ENCODE measurements at places on chromosomes 5 and 9.

- no peaks in the 10 kb centered on the region for H3K4me1 ChIP-seq
- H3K36me3 ChIP-seq: no peaks in the 10 kb centered on the region
- no peak for DNase-seq
- H3K27me3 ChIP-seq: no peaks in the 10 kb centered on the region
Observed at GRCh38 chr5:141040093-141040770, 10.9 kb upstream of the PCDHB1 start.

DNA sequence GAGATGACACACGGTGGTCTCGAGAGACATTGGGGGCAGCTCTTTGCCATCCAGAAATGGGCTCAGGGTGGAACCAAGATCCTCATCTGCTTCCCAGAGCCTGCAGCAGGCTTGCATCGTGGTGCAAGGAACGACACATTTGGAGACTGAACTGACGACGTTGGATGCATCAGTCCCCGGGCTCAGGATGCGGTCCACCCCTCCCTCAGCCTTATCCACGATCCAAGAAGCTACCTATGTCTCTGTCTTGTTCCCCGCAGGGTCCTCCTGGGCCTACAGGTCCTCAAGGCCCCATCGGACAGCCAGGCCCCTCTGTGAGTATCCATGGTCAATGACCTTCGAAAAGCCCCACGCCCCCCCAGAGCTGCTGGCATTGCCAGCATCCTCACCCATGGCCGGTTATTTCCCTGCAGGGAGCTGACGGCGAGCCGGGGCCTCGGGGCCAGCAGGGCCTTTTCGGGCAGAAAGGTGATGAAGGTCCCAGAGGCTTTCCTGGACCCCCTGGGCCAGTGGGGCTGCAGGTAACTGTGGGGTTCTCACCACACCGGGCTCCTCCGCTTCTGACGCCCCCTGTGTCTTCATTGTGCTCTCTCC lies 69.4 kb upstream of the FCN2 start:
- no peak overlapping the region for H3K4me3 ChIP-seq
- no peaks in the 10 kb centered on the region for H3K27me3 ChIP-seq
- H3K36me3 ChIP-seq: no peaks in the 10 kb centered on the region
- no peaks in the 10 kb centered on the region for H3K4me1 ChIP-seq
- H3K27ac ChIP-seq: no peak overlapping the region
- DNase-seq: no peak

DNA sequence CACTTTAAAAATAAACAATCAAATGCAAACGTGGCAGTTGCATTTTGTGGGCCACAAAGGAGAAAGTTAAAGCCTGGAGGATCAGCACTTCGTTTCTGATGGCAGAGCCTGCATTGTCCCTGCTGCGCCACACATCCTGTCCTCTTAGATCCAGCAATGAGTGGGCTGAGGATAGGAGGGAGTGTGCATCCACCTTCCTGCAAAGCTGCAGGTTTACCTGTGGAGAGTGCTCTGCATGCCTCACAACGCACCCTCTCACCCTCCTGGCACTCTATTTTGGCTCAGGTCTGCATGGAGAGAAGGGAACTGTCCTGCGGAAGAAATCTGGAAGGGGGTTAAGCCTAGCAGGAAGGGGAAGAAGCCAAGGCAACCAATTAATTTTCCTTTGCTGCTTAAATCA lies 212.2 kb upstream of the SLC24A2 start:
- no peak overlapping the region for H3K4me3 ChIP-seq
- no peaks in the 10 kb centered on the region for H3K36me3 ChIP-seq
- no peak overlapping the region for H3K27ac ChIP-seq

DNA sequence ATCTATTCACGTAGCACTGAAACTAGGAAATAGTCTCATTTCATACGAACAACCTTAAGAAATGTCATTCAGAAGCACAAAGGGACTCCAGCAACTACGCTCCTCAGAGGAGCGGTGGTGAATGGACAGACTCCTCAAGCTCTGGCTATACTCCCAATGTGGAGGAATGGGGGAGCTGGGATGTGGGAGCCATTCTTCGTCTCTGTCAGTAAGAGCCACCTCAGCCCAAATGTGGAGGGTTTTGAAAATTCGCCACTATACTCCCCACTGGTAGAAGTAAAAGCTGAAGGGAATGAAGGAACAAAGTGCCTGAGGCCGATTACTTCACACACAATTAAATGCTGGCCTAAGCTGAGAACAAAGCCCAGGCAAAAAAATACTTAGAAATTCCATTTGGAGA lies 96.3 kb downstream of the ADAMTS12 start:
- H3K27ac ChIP-seq: no peak overlapping the region
- no peaks in the 10 kb centered on the region for H3K36me3 ChIP-seq
- no peak for DNase-seq
- no peaks in the 10 kb centered on the region for H3K4me1 ChIP-seq
- no peak overlapping the region for H3K4me3 ChIP-seq

GRCh38 chr9:131578021-131578420 lies 32.7 kb downstream of the PRRT1B start:
- no peak overlapping the region for H3K27ac ChIP-seq
- peaks cover 9% of the 10 kb centered on the region for H3K36me3 ChIP-seq
- no peaks in the 10 kb centered on the region for H3K27me3 ChIP-seq
- H3K4me3 ChIP-seq: no peak overlapping the region

- no peak for DNase-seq
- peak overlapping the region; percentile 39 for H3K27ac ChIP-seq
- no peaks in the 10 kb centered on the region for H3K4me1 ChIP-seq
- H3K36me3 ChIP-seq: no peaks in the 10 kb centered on the region
- H3K27me3 ChIP-seq: no peaks in the 10 kb centered on the region
- no peak overlapping the region for H3K4me3 ChIP-seq
Observed at GRCh38 chr5:160165137-160166068, 46.2 kb upstream of the PWWP2A start.

DNA sequence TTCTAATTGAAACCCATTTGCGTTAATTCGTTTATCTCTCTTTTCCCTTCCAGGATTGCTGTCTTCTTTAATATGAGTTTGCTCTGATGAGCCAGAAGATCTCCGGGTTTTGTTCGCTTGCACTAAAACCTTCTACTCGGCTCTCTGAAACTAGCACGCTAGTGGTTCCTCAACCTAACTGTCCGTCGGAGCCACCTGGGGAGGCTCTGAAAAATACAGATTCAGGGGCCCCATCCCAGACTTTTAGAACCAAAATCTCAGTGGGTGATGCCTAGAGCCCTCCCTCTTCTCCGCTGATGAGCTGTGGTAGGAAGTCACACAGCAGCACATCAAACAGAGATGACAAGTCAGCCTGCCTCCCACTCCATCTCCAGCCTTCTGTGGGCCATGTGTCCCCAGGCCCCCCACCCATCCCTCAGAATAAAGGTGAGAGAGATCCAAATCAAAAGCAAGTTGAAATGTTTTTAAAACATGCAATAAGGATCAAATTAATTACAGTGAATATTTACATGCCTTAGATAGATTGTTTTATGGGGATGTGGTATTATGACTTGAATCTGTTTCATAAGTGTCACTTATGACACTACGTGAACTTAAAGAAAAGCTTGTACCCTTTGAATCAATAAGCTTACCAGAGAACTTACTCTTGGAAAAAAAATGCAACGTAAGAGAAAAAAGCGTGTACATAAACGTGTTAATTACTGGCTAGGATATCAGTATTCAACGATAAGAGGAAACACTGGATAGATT lies 16.4 kb downstream of the FCN2 start:
- no peaks in the 10 kb centered on the region for H3K36me3 ChIP-seq
- no peak for DNase-seq
- no peaks in the 10 kb centered on the region for H3K4me1 ChIP-seq
- no peak overlapping the region for H3K4me3 ChIP-seq
- peak overlapping the region; percentile 43 for H3K27ac ChIP-seq
- H3K27me3 ChIP-seq: no peaks in the 10 kb centered on the region

GRCh38 chr5:162956570-162956969 lies 480.8 kb upstream of the CCNG1 start:
- H3K27ac ChIP-seq: no peak overlapping the region
- H3K36me3 ChIP-seq: no peaks in the 10 kb centered on the region
- H3K4me3 ChIP-seq: no peak overlapping the region
- H3K4me1 ChIP-seq: no peaks in the 10 kb centered on the region
- no peaks in the 10 kb centered on the region for H3K27me3 ChIP-seq

DNA sequence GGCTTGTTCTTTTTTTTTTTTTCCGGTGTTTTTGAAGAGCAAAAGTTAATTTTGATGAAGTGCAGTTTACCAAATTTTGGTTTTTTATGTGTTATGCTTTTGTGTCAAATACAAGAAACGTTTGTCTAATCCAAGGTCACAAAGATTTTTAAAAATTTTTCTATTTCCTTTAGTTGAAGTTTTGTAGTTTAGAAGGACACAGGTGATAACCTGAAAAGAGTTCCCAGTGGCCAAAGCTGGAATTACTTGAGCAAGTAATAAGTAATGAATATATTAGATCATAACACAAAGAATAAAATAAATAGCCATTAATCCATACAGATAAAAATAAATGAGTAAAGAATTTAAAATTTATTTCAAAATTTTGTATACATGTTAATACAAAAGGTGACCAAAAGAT lies 71.5 kb downstream of the FCHO2 start:
- H3K27me3 ChIP-seq: no peaks in the 10 kb centered on the region
- no peak overlapping the region for H3K4me3 ChIP-seq
- no peak for DNase-seq
- no peak overlapping the region for H3K27ac ChIP-seq
- H3K36me3 ChIP-seq: no peaks in the 10 kb centered on the region

GRCh38 chr5:137078171-137078665 lies 420.9 kb downstream of the SPOCK1 start:
- no peaks in the 10 kb centered on the region for H3K36me3 ChIP-seq
- no peaks in the 10 kb centered on the region for H3K4me1 ChIP-seq
- H3K4me3 ChIP-seq: no peak overlapping the region
- no peak for DNase-seq
- no peaks in the 10 kb centered on the region for H3K27me3 ChIP-seq

- no peaks in the 10 kb centered on the region for H3K36me3 ChIP-seq
- no peak overlapping the region for H3K4me3 ChIP-seq
- H3K27ac ChIP-seq: no peak overlapping the region
- H3K4me1 ChIP-seq: no peaks in the 10 kb centered on the region
- no peak for DNase-seq
Observed at GRCh38 chr5:134103998-134104654, 10.4 kb upstream of the TCF7 start.

DNA sequence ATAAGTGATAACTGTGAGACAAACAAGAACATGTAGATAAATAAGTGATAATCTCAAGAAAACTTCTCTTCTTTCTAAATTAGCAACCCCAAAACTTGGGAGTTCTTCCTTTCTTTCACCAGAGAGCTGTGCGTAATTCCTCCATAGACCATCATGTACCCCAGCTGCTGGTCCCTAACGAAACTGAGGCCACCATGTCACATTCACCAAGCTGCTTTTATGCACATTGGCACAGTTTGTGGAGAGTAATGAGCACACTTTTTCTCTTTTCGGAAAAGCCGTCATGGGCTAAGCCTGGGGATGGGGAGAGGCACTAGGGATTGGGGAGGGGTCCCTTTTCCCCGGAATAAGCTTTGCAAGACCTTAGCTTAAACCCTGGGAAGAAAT lies 561.4 kb downstream of the BNC2 start:
- H3K27ac ChIP-seq: no peak overlapping the region
- H3K27me3 ChIP-seq: no peaks in the 10 kb centered on the region
- no peak for DNase-seq
- H3K4me1 ChIP-seq: no peaks in the 10 kb centered on the region
- no peak overlapping the region for H3K4me3 ChIP-seq

DNA sequence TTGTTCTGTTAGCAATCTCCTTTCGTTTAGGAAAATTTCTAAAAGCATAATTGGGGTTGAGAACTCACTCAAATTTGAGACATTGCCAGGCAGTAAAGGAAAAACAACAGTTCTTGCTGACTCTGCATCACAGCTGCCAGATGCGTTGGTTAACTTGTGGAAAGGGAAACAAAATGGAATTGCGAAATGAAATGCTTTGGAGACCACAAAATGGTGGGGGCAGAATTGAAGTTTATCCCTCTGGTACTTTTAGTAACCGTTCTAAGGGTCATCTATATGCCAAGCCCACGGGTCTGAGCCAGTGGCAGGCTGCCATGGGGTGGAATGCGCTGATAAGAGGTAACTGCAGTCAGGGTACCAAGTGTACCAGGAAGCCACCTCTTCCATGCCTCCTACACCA lies 28.6 kb upstream of the SELENOP start:
- H3K27ac ChIP-seq: peak overlapping the region; percentile 1
- DNase-seq: peak; percentile 53
- H3K4me1 ChIP-seq: no peaks in the 10 kb centered on the region

- DNase-seq: no peak
- no peaks in the 10 kb centered on the region for H3K4me1 ChIP-seq
- no peaks in the 10 kb centered on the region for H3K36me3 ChIP-seq
- H3K27ac ChIP-seq: no peak overlapping the region
- H3K4me3 ChIP-seq: no peak overlapping the region
- H3K27me3 ChIP-seq: no peaks in the 10 kb centered on the region
Observed at GRCh38 chr9:81191222-81191621, 498.1 kb downstream of the TLE1 start.

DNA sequence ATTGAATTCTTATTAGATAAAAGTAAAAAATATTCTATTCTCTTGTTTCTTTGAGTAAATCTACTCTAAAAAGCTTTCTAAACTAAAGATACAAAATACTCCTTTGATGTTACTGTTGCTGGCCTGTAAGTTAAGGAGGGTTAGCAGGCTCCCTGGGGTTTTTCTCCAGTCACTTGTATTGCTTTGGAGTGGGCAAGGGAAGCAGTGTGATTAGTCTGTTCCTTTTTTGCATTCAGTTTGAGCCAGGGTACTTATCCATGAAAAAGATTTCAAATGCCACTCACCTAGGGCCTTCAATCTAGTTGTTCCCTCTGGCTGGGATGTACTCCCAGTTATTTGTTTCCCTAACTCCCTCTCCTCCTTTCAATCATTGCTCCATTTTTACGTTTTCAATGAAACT lies 256.2 kb upstream of the SMC2 start:
- no peak for DNase-seq
- H3K4me3 ChIP-seq: no peak overlapping the region
- no peaks in the 10 kb centered on the region for H3K4me1 ChIP-seq
- no peaks in the 10 kb centered on the region for H3K27me3 ChIP-seq
- no peaks in the 10 kb centered on the region for H3K36me3 ChIP-seq

- peak overlapping the region; percentile 14 for H3K27ac ChIP-seq
- no peak for DNase-seq
- no peaks in the 10 kb centered on the region for H3K27me3 ChIP-seq
- no peaks in the 10 kb centered on the region for H3K36me3 ChIP-seq
Observed at GRCh38 chr9:92611621-92612285, 58.2 kb downstream of the IPPK start.

DNA sequence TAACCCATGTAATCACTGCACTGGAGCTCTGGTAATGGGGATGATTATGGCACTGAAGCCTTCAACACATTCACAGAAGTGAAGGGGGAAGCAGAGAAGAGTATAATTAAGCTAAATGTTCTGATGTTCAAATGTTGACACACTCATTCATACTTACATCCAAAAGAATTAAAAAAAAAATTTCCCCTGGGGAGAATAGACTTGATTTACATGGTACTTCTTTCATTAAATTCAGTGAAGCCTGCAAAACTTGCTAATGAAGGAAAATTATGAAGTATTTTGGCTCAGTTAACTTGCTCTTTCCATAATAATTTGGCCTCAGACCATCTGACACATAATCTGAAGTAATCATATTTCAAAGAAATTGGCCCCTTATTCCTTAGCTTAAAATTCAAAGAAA lies 428.8 kb downstream of the SH3GL2 start:
- H3K36me3 ChIP-seq: no peaks in the 10 kb centered on the region
- H3K27me3 ChIP-seq: no peaks in the 10 kb centered on the region
- no peak overlapping the region for H3K4me3 ChIP-seq
- DNase-seq: no peak

GRCh38 chr5:111857623-111858022 lies 100.6 kb upstream of the NREP start:
- H3K4me3 ChIP-seq: no peak overlapping the region
- H3K36me3 ChIP-seq: no peaks in the 10 kb centered on the region
- no peaks in the 10 kb centered on the region for H3K4me1 ChIP-seq

GRCh38 chr5:34998058-34998789 lies 49.5 kb downstream of the AGXT2 start:
- no peak overlapping the region for H3K27ac ChIP-seq
- DNase-seq: no peak
- H3K4me1 ChIP-seq: no peaks in the 10 kb centered on the region

Data from prostate gland (tissue), 2 donors.